Breast epithelium (tissue), 4 donors: ENCODE measurements at places on chromosomes 2 and 18. TPM values are rescaled to one million over a fixed set of nuclear protein-coding genes. Genes with fewer than 3 reads are reported as not detected.

The GNLY gene
- 2.1 TPM for total RNA-seq

DNA sequence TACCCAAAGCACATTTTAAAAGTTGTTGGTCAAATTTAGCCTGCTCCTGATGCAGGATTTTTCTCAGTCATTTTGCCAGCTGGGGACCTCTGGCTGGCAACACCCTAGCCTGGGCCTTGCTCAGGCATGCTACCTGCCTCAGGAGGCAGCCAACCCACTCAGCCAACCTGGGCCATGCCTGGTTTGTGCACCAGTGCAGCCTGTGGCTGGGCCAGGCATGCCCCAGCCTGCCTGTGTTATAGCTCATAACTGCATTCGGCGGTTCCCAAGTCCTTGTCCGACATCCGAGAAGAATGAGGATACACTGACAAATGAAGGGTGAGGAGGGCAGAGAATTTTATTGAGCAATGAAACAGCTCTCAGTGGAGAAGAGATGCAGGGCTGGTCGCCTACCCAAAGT, 608.0 kb downstream of the SUCLG1 start:
- H3K36me3 ChIP-seq, result no peaks in the 10 kb centered on the region
- H3K4me3 ChIP-seq, result no peak overlapping the region
- H3K27me3 ChIP-seq, result no peaks in the 10 kb centered on the region
- H3K27ac ChIP-seq, result no peak overlapping the region
- DNase-seq, result peak; percentile 40
- no peaks in the 10 kb centered on the region for H3K4me1 ChIP-seq

GRCh38 chr18:31156821-31157763, 5.6 kb downstream of the DSC1 start:
- no peaks in the 10 kb centered on the region for H3K27me3 ChIP-seq
- H3K27ac ChIP-seq, result peak overlapping the region; percentile 36
- H3K4me3 ChIP-seq, result no peak overlapping the region
- no peaks in the 10 kb centered on the region for H3K4me1 ChIP-seq

GRCh38 chr2:71861186-71862160, 286.2 kb downstream of the CYP26B1 start:
- no peaks in the 10 kb centered on the region for H3K36me3 ChIP-seq
- no peak overlapping the region for H3K4me3 ChIP-seq
- H3K4me1 ChIP-seq, result no peaks in the 10 kb centered on the region
- H3K27me3 ChIP-seq, result no peaks in the 10 kb centered on the region
- no peak overlapping the region for H3K27ac ChIP-seq

- H3K27me3 ChIP-seq, result no peaks in the 10 kb centered on the region
- H3K27ac ChIP-seq, result peak overlapping the region; percentile 96
- DNase-seq, result no peak
- no peaks in the 10 kb centered on the region for H3K36me3 ChIP-seq
Measured at GRCh38 chr2:47907039-47907781, 912 bp upstream of the FBXO11 start.

- no peaks in the 10 kb centered on the region for H3K36me3 ChIP-seq
- no peaks in the 10 kb centered on the region for H3K4me1 ChIP-seq
- no peak overlapping the region for H3K27ac ChIP-seq
- no peaks in the 10 kb centered on the region for H3K27me3 ChIP-seq
Measured at GRCh38 chr2:162591403-162592083, 247.0 kb downstream of the KCNH7 start.

The IL36RN gene
- not detected for total RNA-seq

GRCh38 chr2:200584639-200585038, 1.2 kb upstream of the AOX1 start:
- no peaks in the 10 kb centered on the region for H3K4me1 ChIP-seq
- no peaks in the 10 kb centered on the region for H3K27me3 ChIP-seq
- H3K4me3 ChIP-seq, result no peak overlapping the region
- no peak overlapping the region for H3K27ac ChIP-seq

The IL1A gene
- not detected for total RNA-seq

DNA sequence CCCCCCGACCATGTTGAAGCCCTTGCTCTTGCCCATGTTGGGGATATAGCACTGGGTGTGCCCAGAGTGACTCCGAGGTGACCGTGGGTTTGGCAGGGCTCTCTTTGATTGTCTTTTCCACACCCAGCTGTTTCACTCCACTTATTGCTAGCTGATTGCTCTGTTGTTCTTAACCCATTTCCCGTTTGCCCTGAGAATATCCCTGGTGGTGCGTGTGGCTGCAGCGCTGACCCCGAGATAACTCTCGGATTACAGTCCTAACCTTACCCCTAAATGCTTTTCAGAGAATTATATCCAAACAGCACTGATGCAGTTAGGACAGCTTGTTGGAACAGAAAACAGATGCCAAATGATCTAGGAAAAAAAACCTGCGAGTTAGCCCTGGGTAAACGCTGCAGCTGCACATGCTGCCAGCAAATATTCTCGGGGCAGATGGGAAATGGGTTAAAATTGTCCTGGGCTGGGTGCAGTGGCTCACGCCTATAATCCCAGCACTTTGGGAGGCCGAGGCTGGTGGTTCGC, 34.3 kb upstream of the SNORC start:
- peaks cover 3% of the 10 kb centered on the region for H3K36me3 ChIP-seq
- no peaks in the 10 kb centered on the region for H3K4me1 ChIP-seq
- H3K4me3 ChIP-seq, result no peak overlapping the region
- no peak overlapping the region for H3K27ac ChIP-seq
- no peaks in the 10 kb centered on the region for H3K27me3 ChIP-seq

- H3K36me3 ChIP-seq, result no peaks in the 10 kb centered on the region
- no peaks in the 10 kb centered on the region for H3K27me3 ChIP-seq
- H3K4me3 ChIP-seq, result no peak overlapping the region
- no peak for DNase-seq
- no peak overlapping the region for H3K27ac ChIP-seq
Measured at GRCh38 chr2:225165052-225165451, 122.8 kb upstream of the DOCK10 start.

DNA sequence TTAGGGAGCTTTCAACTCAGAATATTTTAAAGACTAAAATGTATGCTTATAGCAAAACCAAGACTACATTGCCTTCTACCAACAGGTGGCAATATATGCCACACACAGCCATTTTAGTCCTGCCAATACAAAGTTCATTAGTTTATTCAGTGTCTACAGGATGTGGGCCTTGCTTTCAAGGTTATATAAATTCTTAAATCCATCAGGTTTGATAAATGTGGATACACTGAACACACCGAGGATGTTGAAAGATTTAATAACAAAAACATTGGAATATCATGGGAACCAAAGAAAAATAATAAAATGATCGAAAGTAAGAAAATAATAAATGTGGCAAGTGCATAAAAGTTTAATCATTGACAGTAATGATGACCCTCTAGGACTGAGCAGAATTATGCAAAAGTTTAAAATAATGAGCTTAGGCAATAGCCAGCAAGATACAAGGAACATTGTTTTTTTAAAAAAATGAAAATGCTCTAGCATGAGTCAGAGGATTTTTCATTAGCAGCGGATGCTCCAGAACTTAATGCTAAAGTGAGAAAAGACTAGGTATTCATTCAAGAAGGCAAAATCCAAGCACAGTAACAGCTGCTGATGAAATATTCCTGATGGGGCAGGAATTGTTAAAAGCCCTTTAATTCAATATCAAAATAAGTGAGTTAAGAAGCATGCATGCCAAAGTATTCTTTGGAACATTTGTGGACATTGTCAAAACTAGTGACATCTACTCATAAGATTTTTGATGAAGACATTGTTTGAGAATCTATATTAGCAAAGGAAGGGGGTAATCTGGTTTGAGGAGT, 14.2 kb downstream of the SCN9A start:
- no peak for DNase-seq
- no peaks in the 10 kb centered on the region for H3K27me3 ChIP-seq
- H3K4me3 ChIP-seq, result no peak overlapping the region
- no peaks in the 10 kb centered on the region for H3K36me3 ChIP-seq
- no peak overlapping the region for H3K27ac ChIP-seq

The LRP2 gene
- 60.4 TPM for total RNA-seq

GRCh38 chr2:26008851-26009566, 24.9 kb upstream of the RAB10 start:
- H3K27ac ChIP-seq, result peak overlapping the region; percentile 19
- no peak for DNase-seq

GRCh38 chr2:60882971-60883753, 1.8 kb downstream of the REL start:
- peak overlapping the region; percentile 90 for H3K4me3 ChIP-seq
- no peaks in the 10 kb centered on the region for H3K4me1 ChIP-seq
- no peaks in the 10 kb centered on the region for H3K36me3 ChIP-seq
- H3K27me3 ChIP-seq, result no peaks in the 10 kb centered on the region

- peaks cover 9% of the 10 kb centered on the region for H3K36me3 ChIP-seq
- no peak for DNase-seq
- no peaks in the 10 kb centered on the region for H3K27me3 ChIP-seq
- no peak overlapping the region for H3K27ac ChIP-seq
Measured at GRCh38 chr2:230178546-230179485, 41.0 kb downstream of the SP110 start.

GRCh38 chr18:64674694-64675093, 525.8 kb upstream of the LINC00305 start:
- H3K4me3 ChIP-seq, result no peak overlapping the region
- no peak for DNase-seq
- H3K36me3 ChIP-seq, result no peaks in the 10 kb centered on the region
- no peaks in the 10 kb centered on the region for H3K4me1 ChIP-seq
- H3K27ac ChIP-seq, result no peak overlapping the region
- H3K27me3 ChIP-seq, result no peaks in the 10 kb centered on the region

GRCh38 chr2:181585732-181586131, 71.2 kb downstream of the CERKL start:
- H3K4me1 ChIP-seq, result no peaks in the 10 kb centered on the region
- H3K27me3 ChIP-seq, result no peaks in the 10 kb centered on the region

DNA sequence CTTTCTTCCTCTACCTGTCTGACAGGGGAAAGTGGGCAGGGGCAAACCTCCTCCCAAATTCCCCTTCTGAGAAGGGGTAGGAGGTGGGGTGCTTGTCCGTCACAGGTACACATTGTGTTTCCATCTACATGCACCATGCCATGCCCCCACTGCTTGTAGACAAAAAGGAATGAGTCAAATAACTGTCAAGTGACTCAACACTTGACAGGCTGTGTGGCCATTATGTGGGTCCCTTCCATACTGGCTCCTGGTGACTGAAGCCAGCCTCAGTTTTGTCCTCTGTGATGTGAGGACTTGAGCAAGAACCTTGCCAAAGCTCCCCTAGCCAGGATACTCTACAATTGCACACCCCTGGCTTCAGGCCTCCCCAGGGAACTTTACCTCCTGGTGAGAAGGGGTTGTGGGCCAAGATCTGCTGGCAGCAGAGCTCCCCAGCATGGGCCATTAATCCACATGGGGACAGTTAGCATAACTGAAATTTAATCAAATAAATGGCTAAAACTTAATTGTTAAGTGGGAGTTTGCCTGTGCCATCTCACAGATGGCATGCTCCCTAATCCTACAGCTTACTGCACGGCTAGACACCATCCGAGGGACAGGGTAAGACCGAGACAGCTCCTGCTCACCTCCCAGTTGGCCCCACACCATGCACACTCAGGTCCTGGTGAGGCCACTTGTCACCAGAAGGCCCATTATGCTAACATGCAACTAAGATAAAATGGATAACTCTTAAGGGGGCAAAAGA, 140.2 kb downstream of the BCL11A start:
- no peaks in the 10 kb centered on the region for H3K36me3 ChIP-seq
- no peaks in the 10 kb centered on the region for H3K4me1 ChIP-seq
- no peak overlapping the region for H3K4me3 ChIP-seq
- no peak for DNase-seq

DNA sequence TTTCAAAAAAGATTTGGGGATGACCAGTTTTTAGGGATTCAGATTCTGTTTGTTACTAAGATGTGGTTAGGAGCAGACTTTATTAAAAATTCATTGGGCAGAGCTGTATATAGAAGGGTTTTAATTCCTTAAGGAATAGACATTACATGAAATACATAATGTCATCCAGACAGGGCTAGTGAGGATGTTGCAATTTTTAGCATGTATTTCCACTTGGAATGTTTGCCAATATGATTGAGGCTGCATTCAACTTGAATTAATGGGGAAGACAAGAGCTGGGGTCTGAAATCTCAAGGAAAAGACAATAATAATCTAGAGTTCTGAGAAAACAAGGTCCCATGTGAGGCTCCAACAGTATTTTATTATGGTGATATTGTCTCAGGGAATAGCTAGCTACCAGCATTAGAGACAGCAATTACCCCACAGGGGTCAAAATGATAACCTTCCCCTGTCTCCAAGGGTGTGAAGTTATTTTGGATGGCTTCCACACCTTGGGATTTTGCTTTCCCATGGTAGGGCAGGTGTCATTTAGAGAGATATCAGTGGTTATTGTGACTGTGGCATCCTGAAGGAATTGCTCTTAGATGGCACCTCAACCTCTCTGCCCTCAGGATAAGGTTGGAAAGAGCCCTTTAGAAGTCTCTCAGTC, 60.2 kb downstream of the VSNL1 start:
- no peaks in the 10 kb centered on the region for H3K27me3 ChIP-seq
- no peak overlapping the region for H3K27ac ChIP-seq
- no peak for DNase-seq
- no peaks in the 10 kb centered on the region for H3K4me1 ChIP-seq
- H3K4me3 ChIP-seq, result no peak overlapping the region
- no peaks in the 10 kb centered on the region for H3K36me3 ChIP-seq

GRCh38 chr2:175228179-175228578, 46.7 kb upstream of the ATP5MC3 start:
- no peaks in the 10 kb centered on the region for H3K4me1 ChIP-seq
- no peak overlapping the region for H3K4me3 ChIP-seq
- no peaks in the 10 kb centered on the region for H3K36me3 ChIP-seq
- DNase-seq, result no peak
